ENCODE measurements at places on chromosomes 2 and 18.
A peak's percentile ranks its signal among the peaks of the same experiment; 100 is the strongest.

- no peak for DNase-seq
Observed at GRCh38 chr2:215356334-215356947, 44.6 kb downstream of the ATIC start.

DNA sequence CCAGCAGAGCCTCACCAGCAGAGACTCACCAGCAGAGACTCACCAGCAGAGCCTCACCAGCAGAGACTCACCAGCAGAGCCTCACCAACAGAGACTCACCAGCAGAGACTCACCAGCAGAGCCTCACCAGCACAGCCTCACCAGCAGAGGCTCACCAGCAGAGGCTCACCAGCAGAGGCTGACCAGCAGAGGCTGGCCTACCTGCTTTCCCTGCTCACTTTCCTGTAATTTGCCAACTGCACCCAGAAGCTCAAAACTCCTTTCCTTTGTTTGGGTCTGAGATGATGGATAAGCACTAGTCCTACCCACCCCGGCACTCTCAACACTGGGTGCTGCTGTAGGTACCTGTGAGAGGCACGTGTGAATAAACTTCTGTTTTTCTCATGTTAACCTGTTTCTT, 36.4 kb upstream of the PXDN start:
- DNase-seq, result no peak

DNA sequence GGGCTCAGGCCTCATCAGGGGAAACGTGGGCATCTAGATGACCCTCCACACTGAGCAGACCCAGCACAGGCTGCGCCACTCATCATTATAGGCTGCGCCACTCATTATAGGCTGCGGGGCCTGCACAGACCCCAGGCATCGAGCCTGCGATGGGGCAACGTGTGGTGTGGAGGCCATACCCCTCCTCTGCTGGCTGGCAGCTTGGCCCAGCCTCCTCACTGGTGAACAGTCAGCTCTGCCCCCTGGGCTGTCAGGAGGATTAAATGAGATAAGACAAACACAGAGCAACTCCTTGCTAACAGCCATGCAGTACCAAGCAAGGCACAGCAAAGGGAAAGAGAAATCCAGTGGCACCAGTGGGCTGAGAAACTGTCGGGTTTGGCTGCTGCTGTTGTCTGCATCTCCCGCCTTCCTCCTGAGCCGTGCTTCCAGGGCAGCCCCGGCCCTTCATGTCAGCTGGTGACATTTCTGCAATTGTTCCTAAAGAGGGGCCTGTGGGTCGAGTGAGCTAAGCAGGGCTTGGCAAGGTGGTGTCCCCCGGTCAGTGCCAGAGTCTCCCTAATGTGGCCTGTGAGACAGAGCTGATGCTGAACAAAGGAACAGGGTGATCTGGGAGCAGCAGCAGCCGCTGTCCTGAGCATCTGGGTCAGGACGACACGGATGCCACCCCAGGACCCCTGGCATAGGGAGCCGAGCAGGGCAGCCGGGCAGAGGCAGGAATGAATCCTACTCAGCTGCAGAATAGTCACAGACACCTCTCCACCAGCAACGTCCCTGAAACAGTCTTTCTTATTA, 48.7 kb downstream of the RRM2 start:
- no peak for DNase-seq

GRCh38 chr18:28269750-28270149, 92.8 kb upstream of the CDH2 start:
- no peak for DNase-seq

GRCh38 chr18:9952633-9953416, 39.0 kb downstream of the VAPA start:
- no peak for DNase-seq

GRCh38 chr2:233460726-233461441, 105.7 kb downstream of the USP40 start:
- no peak for DNase-seq

DNA sequence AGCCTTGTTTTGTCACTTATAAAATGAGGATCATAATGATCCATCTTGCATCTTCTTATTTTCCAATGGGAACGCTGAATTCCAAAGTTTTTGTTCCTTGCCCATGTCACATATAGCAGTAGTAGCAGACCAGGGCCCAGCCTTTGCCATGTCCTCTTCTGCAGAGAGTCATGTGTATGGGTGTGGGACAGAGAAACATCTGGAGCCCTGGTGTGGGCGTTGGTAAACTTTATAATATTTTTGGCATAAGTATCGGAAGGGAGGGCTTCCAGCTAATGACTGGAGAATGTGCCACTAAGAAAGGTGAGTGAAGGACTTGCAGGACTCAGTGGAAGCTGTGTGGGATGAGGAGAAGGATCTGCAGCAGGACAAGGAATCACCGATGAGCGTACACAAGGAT, 157.2 kb downstream of the NCKAP5 start:
- no peak for DNase-seq

DNA sequence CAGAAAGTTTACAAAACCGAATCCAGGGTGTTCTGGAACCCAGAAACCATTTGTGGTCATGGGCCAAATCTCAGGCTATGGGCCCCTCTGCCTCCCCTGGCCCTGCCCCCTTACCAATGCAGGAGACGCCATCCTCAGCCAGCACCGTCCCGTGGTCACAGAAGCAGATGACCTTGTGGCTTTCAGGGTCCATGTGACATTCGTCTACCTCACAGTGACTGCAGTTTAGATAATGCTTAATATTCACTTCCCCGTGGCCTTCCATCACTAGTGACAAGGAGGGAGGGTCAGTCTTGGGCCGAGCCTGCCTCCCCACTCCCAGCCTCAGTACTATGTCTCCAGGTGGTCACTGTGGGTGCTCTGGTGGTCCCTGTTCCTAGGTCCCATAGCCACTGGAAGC, 111.6 kb downstream of the CLIP4 start:
- DNase-seq, result no peak

DNA sequence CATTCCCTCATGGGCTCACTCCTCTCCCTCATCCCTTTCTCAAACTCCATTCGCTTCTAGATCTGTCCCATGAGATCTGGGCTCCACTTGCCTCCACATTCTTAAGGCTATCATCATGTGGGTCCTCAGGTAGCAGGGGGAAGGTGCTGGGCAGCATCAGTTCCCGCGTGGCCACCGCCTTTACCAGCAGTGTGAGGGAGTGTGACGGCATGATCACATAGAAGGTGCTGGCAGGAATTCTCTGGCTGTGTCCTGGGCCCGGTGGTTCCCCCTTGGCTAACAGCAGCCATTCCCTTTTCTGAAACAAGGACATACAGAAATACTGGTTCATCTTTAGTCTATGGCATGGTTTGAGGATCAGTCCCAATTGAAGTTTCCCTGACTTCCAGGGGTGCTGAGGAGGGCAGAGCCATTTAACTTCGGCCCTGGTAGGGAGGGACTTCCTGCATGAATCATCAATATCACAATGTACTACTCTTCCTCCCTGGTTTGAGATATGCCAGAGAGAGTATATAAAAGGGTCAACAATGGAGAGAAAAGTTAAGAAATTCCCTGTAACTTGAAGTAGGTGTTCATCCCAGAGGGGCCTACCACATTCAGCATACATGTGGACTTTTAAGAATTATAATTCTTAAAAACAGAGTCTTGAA, 7.7 kb downstream of the DOK1 start:
- no peak for DNase-seq

DNA sequence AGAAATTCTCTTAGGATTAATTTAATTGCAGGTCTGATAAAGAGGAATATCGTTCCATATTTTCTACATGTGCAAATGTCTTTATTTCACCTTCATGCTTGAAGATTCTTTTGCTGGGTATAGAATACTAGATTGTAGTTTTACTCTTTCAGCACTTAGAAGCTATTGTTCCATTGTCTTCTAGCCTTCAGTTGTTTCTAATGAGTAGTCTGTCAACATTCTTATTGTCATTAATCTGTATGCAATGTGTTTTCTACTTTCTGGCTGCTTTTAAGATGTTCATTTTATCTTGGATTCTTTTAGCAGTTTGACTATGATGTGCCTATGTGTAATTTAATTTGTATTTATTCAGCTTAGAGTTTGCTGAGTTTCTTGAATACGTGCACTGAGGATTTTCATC, 64.3 kb upstream of the ZNF385B start:
- no peak for DNase-seq

- no peak for DNase-seq
Observed at GRCh38 chr2:207403950-207404349, 125.8 kb upstream of the CREB1 start.

DNA sequence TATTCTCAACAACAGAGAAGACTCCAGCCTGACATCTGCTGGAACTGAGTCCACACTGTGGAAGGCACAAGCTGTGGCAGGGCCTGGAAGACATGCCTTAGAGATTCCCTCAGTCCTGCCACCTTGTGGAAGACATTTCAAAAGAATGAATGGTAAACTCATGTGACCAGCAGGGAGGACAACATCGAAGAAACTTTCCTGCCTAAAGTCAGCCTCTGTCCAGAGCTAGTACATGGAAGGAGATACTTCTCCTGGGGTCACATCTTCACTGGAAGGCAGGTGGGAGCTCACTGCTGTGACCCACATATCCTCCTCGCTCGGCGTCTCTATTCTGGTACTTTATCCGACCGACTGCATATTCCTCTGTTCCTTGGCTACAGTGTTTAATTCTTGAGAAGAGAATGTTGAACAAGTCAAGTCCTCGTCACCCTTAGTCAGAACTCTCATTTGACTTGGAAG, 59.5 kb downstream of the PUM2 start:
- DNase-seq, result peak; percentile 56

GRCh38 chr2:211204456-211204855, 648.1 kb downstream of the CPS1 start:
- DNase-seq, result no peak

GRCh38 chr2:102657770-102658169, 38.4 kb downstream of the SLC9A2 start:
- no peak for DNase-seq

- no peak for DNase-seq
Observed at GRCh38 chr2:181904022-181904632, 12.6 kb downstream of the ITPRID2 start.

GRCh38 chr2:102967451-102967850, 205.6 kb downstream of the TMEM182 start:
- no peak for DNase-seq

- no peak for DNase-seq
Observed at GRCh38 chr2:54584598-54584997, 128.5 kb downstream of the SPTBN1 start.

- no peak for DNase-seq
Observed at GRCh38 chr2:36775806-36776205, 79.3 kb downstream of the VIT start.

- no peak for DNase-seq
Observed at GRCh38 chr2:180021850-180022249, 14.8 kb upstream of the CWC22 start.

DNA sequence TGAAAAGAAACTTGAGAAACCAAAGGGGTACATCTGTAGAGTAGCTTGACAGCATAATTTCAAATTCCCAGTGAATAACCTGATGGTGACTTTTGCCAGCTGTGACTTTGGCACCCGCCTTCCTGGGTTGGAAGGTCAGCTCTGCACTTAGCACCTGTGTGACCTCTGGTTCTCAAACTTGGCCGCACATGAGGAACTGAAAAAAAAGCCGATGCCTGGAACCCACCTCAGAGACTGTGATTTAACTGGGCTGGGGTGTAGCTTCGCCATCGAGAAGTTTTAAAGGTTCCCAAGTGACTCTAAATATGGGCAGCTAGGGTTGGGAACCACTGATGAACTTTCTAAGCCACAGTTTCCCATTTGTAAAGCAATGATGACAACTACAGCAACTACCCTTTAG, 6.5 kb downstream of the EFEMP1 start:
- no peak for DNase-seq

- no peak for DNase-seq
Observed at GRCh38 chr2:109454765-109455394, 158.9 kb downstream of the SEPTIN10 start.

DNA sequence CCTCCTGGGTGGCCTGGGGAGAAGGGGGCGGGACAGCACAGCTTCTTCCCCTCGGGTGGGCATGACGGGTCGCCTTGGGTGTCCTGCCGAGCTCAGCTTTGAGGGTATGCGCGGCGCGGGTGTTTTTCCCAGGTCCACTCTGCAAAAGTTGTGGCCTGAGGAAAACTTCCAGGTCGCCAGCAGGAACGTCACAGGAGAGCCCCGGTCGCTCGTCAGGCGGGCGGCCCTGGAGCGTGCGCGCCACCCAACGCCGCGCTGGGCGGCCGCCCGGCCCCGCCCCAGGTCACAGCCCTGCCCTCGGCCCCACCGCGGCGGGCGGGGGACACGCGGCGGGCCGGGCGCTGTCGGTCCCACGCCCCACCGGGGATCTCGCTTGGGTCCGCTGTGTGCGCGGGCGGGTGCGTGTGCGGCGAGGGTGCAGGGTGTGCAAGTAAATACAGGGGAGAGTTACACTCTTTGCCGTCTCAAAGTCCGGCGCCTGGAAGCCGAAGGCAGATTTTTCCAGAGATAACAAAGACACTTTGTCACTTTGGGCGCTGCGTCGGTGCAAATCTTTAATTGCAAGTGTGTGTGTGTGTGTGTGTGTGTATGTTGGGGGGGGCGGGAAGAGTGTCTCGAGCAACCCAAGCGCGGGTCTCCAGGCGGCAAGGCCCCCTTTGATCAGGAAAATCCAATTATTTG, 616 bp upstream of the SP5 start:
- DNase-seq, result no peak

GRCh38 chr2:38496927-38497669, 105.6 kb downstream of the HNRNPLL start:
- DNase-seq, result no peak

- no peak for DNase-seq
Observed at GRCh38 chr2:19068206-19068605, 290.2 kb downstream of the OSR1 start.

DNA sequence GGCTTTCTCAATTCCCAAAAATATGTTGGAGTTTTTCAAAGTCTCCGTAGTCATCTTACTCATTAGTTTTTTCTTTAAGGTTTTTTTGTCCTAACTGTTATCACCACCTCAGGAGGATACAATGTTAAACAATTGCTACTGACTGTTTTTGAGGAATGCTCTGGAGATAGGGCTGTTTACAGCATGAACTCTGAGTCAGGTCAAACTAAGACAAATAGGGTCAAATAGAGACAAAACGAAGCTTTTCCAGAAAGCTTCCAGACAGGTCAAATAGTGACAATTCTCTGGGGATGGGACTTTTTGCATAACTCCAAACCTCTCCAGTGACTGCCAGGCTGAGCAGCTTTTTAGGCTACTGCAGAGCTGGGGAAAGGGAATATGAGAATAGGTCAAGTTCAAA, 15.2 kb upstream of the DIPK1C start:
- no peak for DNase-seq

DNA sequence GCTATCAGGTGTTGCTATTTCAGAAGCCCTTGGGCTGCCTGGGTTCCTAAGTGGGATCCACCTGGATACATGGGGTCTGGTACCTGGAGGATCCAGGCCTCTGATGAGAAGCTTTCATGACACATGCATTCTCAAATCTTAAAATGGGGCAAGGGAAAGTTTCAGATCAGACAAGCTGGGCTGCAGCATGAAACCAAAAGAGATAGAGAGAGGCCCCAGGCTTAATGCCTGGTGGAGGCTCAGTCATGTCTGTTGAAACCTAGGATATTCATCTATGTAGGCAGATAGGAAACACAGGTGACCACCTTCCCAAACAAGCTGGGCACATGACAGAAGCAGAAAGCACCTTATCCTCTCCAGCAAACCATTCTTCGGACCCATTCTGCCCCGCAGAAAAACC, 18.8 kb upstream of the PLB1 start:
- no peak for DNase-seq
